ENCODE measurements at places on chromosomes 6 and 20.

DNA sequence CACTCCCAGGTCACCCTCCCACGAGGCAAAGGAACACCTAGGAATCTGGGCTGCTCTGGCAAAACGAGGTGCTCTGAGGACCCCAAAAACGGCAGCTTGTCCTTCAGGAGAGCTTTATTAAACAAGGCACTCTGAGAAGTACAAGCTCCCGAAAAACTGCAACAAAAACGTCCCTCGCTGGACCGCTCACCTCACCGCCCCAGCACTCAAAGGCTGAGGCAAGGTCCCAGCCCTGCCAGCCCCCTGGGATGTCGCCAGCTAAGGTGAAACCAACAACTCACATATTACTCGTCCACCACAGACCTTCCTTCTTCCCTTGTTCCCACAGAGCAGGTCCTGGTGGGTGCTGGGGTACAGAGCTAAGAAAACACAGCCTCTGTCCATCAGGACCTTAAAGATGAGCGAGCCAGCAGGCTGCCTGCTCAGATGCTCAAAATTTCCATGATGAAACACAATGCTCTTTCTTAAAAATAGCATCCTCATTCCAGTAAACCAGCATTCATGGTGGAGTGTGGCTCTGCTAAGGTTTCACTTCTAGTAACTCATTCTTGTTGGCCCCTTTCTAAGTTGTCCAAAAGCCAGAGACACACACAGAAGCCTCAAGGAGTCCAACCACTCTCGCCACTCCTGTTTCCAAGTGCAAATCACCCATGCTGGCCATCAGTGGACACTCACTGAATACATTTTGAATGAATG lies 35.9 kb downstream of the ATP9A start:
- peak; percentile 40 for DNase-seq

- no peak for DNase-seq
Measured at GRCh38 chr6:5782783-5783547, 223.8 kb downstream of the NRN1 start.

- DNase-seq = no peak
Measured at GRCh38 chr20:53805895-53806384, 212.3 kb upstream of the ZNF217 start.

GRCh38 chr6:49839957-49840356 lies 26.4 kb downstream of the CRISP1 start:
- no peak for DNase-seq

- DNase-seq = no peak
Measured at GRCh38 chr6:146860583-146860982, 261.8 kb downstream of the ADGB start.
